NCI-H1436 treated with DMSO at 0.1 percent for 48 hours (cell line): ENCODE measurements at places on chromosomes 2 and 18.
A peak's percentile ranks its signal among the peaks of the same experiment; 100 is the strongest.

- DNase-seq, result no peak
Observed at GRCh38 chr2:179729966-179730365, 131.4 kb downstream of the ZNF385B start.

DNA sequence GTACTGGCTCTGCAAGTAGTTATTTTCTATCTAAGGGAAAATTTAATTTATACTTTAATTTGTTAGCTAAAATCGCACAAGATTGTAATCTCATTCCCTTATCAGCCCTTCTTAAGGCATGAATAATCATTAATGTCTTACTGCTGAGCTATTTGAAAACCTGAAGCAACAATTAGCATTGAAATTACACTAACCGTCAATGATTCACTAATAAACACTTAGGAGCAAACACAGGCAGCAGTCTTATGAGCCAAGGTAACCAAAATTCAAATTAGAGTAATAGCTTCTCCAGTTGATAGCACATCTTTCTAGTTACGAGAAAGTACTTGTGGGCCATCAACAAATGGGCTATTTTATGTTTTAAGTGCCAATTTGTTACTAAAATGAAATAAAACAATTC is 1289.7 kb downstream of the LRP1B start:
- no peak for DNase-seq

DNA sequence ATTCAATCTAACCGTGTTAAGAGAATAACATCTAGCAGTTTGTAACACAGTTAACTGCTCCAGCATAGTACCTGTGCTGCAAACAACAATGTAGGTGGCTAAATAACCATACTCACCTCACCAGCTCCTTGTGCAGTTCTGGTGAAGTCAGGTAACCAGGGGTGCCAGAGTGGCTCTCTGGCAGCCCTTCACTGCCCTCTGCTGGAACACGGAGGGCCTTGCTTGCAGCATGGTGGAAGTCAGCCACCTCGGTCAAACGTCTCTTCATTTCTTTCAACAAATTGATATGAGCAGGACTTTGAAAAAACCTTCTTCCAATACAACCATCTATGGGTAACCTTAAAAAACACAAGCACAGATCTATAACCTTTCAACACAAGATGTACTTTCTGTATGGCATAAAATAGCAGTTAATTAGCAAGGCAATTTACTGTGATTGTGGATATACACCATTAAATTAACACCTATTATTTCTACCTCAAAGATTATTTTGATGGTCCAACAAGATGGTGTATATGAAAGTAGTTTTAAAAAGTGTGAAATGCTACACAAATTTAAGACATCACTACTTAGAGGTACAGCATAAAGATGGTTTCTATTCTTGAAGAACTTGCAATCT is 56.6 kb downstream of the EPG5 start:
- no peak for DNase-seq

DNA sequence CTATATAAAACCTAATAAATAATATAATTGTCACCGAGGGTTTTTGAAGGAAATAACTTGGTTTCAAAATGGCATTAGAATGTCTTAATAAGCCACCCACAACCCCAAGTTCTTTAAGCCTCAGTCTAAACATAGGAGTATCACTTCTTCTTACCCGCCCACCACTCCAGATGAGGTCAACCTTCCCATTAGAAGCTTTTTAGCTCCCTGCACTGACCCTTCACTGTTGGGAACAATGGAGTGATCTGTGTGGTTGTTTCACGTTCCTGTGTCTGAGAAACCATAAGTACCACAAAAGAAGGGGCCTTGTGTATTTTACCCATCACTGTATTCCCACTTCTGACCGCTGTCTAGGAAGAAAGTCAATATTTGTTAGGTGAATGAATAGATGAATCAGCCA is 326.3 kb upstream of the ZNF521 start:
- no peak for DNase-seq

GRCh38 chr2:127508631-127509034 is 17.7 kb downstream of the IWS1 start:
- DNase-seq, result peak; percentile 76

DNA sequence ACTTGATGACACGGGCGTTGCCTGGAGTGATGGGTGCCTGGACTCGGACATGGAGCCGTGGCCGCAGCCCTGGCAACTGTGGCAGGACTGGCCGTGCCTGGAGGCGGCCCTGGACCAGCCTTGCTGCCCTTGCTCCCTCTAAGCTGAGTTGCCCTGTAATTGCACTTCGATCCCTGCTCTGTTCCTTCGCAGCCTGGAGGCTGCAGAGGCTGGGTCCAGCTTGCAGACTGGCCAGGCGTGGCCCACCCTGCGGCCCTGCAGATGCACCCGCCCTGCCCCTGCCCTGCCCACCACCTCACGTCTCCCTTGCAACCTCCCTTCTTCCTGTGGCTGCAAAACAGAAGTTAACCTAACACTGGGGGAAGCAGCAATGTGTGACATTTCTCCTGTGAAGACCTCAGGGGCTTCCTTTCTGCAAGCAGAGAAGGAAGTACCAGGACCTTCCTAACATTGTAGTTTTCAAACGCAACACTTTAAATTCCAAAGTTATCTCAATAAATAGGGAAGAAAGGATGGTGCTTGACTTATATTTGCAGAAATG is 174.6 kb upstream of the TPO start:
- no peak for DNase-seq

DNA sequence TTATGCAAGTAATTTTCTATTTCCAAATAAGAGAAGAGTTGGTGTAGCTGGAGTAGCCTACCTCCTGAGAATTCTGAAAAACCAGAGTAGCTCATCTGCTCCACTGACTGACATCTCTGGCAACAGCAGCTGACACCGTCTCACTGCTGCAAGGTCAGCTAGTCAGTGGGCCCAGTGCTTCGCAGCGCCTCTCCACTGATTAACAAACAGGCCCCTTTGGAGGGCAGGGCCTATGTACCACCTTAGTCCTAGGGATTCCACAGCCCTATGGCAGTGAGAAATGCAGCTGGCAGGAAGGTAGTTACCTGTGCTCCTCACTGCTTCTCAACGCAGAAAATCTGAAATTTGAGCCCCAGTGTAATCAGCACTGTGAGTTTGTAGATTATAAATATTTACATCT is 97.5 kb downstream of the DLGAP1 start:
- no peak for DNase-seq

GRCh38 chr2:120765678-120766469 is 30.2 kb downstream of the GLI2 start:
- DNase-seq, result no peak

DNA sequence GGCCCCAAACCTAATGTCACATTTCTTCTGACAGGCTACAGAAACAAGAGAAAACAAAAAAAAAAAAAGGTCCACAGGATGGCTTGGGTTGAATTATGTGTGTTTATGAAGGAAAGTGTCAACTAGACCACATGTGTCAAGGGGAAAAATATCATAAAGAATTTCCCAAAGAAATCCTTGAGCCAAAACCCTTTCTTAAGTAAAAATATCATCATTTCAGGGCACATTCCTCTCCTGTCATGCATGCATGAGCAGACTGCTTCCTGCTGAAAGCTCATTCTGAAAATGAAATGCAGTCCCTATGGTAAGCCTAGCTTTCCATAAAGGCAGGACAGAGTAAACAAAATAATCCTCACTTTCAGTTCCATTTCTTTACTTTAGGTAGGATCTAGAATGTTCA is 85.7 kb upstream of the RBBP8 start:
- DNase-seq, result no peak

- no peak for DNase-seq
Observed at GRCh38 chr2:109242654-109243331, 113.8 kb downstream of the SH3RF3 start.

GRCh38 chr2:165408186-165408585 is 61.3 kb upstream of the CSRNP3 start:
- DNase-seq, result no peak

GRCh38 chr2:106115250-106115649 is 78.9 kb downstream of the UXS1 start:
- no peak for DNase-seq

GRCh38 chr18:48947092-48947491 is 3.7 kb downstream of the SMAD7 start:
- no peak for DNase-seq

GRCh38 chr2:203934041-203934492 is 2.5 kb upstream of the ICOS start:
- no peak for DNase-seq
